ENCODE measurements at places on chromosomes 3 and 15.
A peak's percentile ranks its signal among the peaks of the same experiment; 100 is the strongest.

GRCh38 chr15:43253431-43254403, 13.0 kb downstream of the TGM5 start:
- DNase-seq: no peak

DNA sequence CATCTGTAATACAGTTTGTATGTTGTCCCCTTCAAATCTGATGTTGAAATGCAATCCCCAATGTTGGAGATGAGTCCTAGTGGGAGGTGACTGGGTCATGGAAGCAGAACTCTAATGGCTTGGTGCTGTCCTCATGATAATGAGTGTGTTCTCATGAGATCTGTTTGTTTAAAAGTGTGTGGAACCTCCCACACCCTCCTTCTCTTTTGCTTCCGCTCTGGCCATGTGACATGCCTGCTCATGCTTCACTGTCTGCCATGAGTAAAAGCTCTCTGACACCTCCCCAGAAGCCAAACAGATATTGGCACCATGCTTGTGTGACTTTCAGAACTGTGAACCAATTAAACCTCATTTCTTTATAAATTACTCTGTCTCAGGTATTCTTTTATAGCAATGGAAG, 794.0 kb upstream of the CFAP20DC start:
- DNase-seq: no peak

GRCh38 chr15:23877502-23878412, 190.7 kb upstream of the NDN start:
- DNase-seq: peak; percentile 41

DNA sequence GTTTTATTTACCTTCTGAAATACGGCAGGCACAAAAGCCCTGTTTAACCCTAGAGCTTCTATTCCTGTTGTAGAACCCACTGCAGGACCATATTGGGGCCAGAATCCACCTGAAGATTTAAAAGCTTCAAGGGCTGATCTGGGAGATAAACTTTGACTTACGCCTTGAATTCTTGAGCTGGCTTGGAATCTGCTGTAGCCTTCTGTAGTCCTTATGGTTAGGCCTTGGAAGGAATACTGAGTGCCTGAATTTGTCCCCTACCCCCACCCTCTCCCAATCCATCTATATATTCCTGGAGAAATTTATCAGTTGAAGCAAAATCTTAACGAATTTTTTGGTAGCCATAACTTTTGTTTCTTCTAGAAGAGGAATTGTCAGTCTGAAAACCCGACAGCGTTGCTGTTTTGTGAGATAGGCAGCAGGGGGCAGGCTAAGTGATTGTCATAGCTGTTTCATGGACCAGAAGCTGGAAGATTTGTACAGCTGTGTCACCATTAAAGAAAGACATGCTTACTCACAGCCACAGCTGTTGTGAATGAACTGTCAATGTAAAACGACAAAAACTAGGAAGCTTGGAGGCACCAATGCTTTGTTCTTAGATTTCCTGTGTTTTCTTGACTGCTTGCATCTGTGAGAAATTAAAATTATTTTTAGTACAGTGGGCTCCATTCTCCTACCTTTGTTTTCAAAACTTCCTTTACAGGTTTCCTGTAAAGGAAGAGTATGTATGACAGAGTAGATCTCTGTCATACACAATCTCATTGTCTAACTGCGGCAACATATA, 12.8 kb downstream of the LXN start:
- DNase-seq: peak; percentile 59

DNA sequence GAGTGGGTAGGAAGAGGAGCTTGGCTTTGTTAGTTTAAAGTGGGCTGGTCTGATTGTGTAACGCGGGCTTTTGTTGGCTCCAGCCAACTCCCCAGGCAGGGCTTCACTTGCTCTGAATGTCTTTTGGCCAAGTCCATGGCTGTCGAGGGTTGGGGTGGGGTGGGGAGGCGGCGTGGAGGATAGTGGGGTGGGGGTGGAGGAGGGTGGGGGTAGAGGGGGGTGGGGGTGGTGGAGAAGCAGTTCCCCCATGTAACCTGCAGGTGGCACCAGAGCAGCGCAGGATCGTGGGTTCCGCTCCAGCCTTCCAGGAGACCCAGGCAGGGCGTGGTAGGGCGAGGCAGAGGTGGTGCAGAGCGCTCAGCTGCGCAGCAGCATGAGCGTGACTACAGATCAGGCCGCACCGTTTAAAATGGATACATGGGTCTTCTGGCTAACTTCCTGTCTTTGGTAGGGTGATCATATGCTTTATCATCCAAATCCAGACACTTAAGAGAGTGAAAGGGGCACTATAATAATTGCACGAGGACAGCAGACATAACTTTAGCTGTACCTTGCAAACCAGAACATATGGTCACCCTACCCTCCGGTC, 28.3 kb downstream of the GOLGA6A start:
- peak; percentile 83 for DNase-seq

DNA sequence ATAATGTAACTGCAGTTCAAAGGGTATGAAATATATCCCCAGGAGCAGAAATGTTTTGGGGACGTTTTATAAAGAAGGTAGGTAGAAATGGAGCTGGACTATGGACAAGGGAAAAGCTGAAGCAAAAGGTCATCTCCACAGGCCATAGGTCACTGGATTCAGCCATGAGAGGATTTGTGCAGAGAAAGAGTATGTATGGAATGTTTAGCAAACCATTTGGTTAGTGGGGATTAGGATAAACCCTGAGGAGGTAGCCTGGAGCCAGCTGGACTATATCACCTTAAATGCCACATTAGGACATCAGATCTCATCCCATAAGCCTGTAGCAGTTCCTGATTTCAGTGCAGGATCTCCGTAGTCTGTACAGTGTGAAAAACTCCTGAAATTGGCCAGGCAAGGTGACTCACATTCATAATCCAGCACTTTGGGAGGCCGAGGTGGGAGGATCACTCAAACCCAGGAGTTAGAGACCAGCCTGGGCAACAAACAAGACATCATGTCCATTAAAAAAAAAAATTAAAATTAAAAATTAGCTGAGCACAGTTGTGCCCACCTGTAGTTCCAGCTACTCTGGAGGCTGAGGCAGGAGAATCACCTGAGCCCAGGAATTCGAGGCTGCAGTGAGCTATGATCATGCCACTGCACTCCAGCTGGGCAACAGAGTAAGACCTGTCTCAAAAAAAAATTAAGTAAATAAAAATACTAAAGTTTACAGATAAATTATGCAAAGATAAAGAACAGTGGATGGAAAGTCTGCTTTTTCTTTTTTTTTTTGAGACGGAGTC, 4.7 kb downstream of the IP6K1 start:
- DNase-seq: no peak

GRCh38 chr3:12982619-12983101, 90.6 kb downstream of the IQSEC1 start:
- DNase-seq: no peak

GRCh38 chr3:122635789-122636188, 44.9 kb upstream of the PARP14 start:
- no peak for DNase-seq

GRCh38 chr15:36527235-36528162, 51.9 kb upstream of the CDIN1 start:
- no peak for DNase-seq

DNA sequence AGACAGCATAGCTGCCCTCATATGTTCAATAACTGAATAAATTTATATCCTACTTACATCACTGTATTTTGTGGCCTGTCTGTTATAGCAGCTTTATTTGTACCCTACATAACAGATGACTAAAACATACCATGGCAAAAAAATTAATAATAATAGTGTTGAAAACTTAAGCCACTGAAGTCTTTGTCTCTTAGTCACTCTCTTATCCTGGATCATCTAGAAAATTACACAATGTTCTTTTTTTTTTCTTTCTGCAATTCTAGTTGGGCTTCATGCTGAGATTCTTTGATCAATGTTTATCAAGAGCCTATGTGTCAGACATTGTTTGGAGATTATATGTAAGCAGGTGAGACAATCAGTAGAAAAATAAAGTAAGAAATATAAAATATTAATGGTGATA, 519.3 kb upstream of the ARPP21 start:
- DNase-seq: no peak

GRCh38 chr3:5709714-5710113, 522.2 kb downstream of the EDEM1 start:
- no peak for DNase-seq

DNA sequence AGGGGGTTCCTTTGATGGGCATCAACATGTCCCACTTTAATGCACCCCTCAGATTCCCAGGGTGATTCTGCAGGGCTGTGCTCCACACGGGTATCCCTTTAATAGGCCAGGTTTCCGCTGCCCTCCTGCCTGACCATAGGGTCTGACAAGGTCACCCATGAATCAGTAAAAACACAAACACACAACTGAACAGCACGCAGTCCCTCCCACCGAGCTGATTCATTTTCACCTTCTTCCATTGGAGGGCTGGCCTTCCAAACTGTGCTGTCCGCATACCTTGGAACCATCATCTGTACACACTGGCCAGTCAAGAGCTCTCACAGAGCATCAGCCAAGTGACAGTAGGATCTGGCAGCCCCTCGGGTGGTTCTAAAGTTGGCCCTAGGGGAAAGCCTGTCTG, 93.7 kb downstream of the FBLN2 start:
- DNase-seq: no peak

DNA sequence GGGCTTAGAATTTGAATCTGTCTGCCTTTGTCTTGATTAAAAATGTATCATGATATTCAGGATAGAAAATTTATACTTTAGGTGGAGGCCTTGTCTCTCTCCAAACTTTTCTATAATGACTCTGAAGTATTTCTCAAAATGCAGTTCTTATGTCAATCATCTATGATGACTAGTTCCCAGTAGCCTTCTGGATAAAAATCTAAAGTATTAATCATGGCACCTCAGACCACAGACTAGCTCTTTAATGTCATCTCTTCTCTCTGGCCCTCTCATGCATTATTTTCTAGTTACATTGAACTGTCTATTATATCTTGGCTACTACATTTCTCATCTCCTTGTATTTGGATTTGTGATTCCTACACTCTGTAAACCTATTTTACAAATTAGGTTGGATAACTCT, 96.9 kb downstream of the ZPLD1 start:
- DNase-seq: no peak

GRCh38 chr3:105526360-105527111, 159.8 kb downstream of the ALCAM start:
- no peak for DNase-seq

DNA sequence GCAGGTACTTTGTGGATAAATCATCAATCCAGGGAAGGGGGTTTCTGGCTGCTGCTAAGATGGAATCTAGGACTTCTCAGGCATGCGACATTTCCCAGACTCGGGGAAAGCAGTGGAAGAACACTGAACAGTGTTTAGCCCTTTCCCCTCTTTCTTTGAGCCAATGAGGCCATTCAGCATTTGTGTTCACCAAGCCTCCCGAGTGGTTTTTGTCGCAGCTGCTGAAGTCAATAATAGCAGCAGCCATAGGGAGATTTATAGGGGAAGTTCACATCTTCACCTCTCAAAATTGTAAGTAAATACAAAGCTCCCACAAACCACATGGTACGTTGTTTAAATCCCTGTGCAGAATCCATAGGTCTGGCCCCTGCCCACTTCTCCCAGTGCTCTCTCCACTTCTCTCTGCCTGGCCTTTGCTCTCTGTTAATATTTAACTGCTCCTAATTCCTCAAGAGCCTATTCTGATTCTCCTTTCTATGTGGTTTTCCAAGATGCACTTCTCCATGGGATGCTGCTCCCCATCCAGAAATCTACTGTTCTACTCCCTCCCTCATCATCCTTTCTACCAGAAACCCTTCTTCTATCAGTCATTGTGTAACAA, 230.7 kb downstream of the SHQ1 start:
- no peak for DNase-seq

DNA sequence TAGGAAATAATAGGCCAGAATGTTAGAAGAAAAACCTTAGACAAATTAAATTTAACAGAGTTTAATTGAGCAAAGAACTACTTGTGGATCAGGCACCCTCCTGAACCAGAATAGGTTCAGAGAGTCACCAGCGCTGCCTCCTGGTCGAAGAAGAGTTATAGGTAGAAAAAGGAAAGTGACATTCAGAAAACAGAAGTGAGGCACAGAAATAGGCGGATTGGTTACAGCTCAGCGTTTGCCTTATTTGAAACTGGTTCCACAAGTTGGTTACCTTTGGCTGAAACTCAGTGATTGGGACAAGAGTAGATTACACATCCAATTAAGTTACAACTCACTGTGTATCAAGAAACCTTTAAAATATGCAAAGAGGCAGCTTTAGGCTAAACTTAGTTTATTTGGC, 4.4 kb downstream of the AADAC start:
- no peak for DNase-seq

DNA sequence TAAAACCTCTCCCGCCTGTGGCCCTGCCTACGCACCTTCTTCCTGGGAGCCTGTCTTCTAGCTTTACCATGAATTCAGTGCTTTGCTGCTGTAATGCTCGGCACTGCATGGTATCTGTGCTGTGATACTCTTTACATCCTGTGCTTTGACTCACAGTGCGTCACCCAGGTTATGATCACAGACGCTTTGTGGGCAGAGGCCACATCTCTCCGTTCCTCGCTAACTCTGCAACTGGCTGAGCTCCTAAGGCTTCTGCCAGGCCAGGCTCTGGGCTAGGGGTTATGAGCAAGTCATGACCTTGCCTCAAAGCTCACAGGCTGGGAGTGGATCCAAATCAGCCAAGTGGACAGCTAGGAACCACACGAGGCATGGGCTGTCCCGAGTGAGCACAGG, 23.2 kb downstream of the SPTBN5 start:
- DNase-seq: no peak

GRCh38 chr15:65339920-65340319, 35.4 kb downstream of the RNU5B-1 start:
- no peak for DNase-seq

DNA sequence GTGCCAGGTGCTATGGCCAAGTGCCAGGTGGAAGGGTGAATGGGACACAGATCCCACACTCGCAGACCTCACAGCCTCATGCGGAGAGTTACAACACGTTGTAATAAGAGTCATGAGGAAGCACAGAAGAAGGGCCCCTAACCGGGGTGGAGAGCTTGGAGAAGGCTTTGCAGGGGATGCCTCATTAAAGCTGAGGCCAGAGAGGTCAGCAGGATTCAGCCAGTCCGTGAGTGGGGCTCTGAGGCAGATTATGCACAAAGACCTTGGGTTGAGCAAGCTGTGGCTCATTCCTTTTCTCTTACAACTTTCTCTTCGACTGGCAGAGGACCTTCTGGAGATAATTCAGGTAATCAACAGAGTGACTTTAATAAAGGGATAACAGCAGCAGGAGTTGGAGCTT, 65.3 kb upstream of the SNRK start:
- no peak for DNase-seq

- no peak for DNase-seq
Observed at GRCh38 chr3:40780925-40781406, 256.2 kb downstream of the ZNF621 start.

GRCh38 chr15:35741881-35742280, 195.9 kb upstream of the DPH6 start:
- DNase-seq: no peak

DNA sequence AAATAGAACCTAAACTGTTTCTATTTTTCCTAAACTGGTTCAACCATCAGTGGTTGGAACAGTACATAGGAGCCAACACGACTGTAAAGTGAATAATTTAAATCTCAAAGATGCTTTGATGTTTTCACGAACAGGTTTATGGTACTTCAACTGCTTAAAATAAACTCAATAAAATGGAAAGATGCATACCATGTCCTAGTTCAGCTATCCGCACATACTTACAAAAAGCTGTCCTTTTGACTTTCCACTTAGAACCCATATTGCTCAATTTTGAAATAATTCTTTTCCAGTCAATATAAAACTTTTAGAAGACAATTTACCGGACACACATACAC, 902 bp downstream of the CMTM6 start:
- no peak for DNase-seq
